Hematopoietic multipotent progenitor cell treated with erythropoietin and hydrocortisone succinate and interleukin-3 and kit ligand, for 15 days (in vitro differentiated cells): ENCODE measurements at places on chromosomes 6 and 20.

DNA sequence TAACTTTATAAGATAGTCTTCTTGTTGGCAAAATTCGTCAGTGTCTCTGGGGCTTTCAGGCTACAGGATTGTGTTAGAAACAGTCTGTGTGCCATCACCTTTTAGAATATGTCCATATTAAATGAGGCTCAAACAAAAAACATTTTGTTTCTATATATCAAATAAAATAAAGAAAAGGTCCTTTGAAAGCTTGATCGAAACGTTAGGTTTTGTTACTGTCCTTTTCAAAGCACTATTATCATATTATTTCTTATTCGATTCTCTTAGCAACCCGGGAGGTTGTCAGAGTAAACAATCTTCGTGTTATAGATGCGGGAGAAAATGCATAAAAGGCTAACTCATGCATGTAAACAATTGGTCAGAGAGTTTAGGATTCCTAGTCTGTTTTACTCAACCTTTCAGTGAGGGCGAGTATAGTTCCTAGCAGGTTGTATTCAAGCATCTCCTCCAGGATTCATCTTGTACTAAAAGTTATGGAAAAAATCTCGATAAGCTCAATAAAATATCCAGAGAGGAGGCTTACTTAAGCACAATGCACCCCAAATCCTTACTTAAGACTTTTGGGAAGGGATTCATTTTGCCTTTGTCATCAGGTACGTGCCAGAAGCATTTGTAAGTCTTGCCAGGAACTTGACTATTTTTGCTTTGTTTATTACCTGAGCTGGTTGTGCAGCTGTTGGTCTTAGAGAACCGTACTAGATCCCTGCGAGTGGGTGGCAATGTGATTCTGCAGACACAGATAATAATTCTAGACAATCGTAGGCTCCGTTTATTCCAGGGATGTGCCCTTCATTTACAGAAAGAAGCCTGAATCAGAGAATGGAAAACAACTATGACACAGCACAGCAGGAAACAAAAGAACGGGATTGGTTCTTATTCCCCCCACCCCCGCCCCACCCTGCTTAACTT, 159.6 kb upstream of the ZNF217 start:
- DNase-seq: no peak

GRCh38 chr20:14672066-14672465, 334.7 kb upstream of the FLRT3 start:
- DNase-seq: no peak

GRCh38 chr6:12090714-12091113, 78.6 kb downstream of the HIVEP1 start:
- DNase-seq: no peak

- no peak for DNase-seq
These were observed 76.7 kb upstream of the CARMIL1 start for GRCh38 chr6:25202504-25202903.

- no peak for DNase-seq
These were observed 2.8 kb upstream of the ECI2 start for GRCh38 chr6:4138186-4138585.
